Esophagus squamous epithelium (tissue), 5 donors: ENCODE measurements at places on chromosomes 2 and 18.

DNA sequence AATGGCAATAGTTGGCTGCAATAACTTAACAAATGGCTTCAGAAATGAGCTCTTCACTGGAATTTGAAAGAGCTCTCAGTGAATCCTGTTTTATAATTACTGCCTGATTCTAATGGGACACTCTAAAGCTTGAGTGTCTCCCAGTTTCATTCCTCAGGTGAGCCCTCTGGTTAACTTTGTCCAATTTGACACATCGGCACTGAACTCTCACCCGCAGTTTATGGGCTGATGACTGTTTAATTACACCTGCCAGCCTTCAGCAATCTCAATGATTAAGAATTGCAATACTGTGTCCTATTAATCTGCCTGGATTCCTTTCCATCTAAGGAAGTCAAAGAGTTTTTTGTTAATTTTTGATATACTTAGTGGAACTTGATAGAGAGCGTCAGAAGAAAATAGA, 110.7 kb upstream of the NABP1 start:
- DNase-seq = no peak

- DNase-seq = peak; percentile 4
Measured at GRCh38 chr18:70288851-70289328, at the start of gene SOCS6. Gene SOCS6, plus strand, starts transcription at chr18:70289045. Its CDS starts 35,624 bp downstream, at chr18:70324669.

DNA sequence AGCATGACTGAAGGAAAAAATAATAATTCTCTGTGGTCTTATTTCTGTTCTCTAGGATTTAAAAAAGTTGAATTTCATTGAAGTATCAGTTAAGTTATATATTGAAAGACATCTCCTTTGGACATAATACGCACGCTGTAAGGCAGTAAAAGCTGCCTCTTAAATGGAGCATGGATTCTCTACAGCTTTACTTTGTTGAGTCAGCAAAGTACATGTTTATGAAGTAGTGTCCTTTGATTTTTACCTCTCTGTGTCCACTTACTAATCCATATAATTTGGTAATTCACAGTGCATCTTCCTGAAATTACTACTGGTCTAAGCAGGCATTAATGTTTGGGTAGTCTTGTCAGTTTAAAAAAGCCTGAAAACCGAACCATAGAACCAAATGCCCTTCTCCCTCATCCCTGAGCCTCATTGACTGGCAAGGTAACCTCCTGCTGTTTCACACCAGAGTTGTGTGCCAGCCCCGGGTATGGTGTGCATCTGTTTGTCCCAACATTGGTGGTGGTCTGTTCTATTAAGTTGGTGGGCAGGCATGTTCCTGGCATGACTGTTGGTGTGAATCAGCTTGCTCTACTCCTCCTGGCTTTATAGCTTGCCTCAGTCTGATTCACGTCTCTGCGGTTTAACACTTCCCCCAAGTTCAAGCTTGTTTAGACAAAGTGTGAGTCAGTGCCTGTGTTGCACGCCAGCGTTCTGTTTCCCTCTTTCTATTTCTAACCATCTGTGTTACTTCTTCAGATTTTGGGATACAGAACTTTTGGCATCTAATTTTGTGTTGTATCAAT, 71.0 kb upstream of the ITM2C start:
- peak; percentile 13 for DNase-seq

DNA sequence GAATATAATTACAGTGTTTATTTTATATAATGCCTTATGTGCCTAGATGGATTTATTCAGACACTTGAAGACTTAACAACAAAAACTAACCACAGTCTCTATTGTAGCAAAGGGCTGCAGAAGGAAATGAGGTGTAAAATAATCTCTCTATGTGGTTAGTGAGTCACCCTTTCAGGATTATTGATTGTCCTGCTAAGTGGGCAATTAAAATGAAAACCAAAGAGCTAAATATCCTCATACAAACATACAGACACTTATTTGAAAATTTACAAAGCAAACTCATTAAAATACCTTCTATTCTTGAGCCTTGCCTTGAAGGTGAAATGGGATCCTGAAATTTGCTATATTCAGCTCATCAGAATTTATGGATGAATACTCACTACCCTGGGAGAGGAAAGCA, 27.7 kb upstream of the DCC start:
- no peak for DNase-seq

DNA sequence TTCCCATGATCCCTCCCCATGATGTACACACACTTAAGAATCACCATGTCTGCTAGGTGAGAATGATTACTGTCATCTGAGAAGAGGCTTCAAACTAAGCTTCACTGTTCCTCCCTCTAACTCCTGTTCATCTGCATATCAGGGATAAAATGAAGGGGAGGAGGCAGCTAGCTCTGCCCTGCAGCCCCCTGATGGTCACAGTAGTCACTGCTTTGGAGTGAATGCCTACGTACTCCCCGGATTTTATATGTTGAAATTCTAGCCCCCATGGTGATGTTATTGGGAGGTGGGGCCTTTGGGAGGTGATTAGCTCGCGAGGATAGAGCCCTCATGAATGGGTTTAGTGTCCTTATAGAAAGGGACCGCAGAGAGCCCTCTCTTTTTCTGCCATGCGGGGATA, 156.4 kb downstream of the NCKAP5 start:
- no peak for DNase-seq

- no peak for DNase-seq
Measured at GRCh38 chr2:233489143-233489542, 77.4 kb downstream of the USP40 start.

- no peak for DNase-seq
Measured at GRCh38 chr2:142033393-142033792, 97.4 kb downstream of the LRP1B start.

DNA sequence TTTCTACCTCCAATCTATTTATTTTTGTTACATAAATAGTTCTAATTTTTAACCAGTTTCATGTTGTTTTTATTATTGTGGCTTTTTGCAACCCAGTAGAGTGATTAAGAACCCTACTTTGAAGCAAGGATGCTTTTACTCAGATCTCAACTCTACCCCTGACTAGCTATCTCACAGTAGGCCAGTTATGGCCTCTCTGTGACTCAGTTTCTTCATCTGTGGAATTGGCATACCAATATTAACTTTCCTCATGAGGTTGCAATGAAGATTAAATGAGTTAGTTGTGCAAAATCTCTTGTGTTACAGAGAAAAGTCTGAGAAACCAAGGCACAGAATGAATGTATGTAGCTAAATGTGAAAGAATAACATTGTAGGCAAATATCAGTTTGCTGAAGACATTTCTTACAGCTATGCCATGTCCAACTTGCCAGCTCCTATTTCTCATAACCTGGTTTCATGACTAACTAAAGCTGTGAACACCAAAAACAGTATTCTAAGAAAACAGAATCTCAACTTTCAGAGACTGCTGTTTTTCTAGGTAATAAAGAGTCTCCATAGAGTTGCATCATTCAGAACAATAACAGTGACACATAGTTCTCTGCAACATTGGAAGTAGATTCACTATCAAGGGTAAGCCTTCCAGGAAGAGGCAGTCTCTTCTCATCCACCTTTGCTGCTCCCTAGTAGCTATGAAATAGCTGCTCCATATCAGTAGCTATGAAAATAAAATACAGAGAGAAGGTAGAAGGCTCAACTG, 33.2 kb upstream of the CYTIP start:
- no peak for DNase-seq

GRCh38 chr18:79479116-79479760, 83.5 kb downstream of the NFATC1 start:
- DNase-seq = no peak

DNA sequence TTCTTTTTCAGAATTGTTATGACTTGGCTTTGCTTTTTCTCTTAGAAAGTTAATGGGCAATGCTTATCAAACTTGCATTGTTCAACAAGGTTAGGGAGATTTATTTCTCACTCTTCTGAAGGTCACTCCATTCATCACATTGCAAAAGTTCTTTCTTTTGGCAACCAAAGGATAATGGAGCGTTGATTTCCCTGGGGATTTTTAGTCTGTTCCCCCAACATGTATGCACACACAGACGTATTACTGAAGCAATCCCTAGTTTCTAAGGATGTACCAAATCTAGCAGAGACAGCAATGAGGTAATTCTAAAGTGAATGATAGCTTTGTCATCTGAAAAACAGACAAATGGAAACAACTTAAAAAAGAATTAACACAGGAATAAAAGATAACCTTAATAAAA, 349.1 kb downstream of the NYAP2 start:
- no peak for DNase-seq

- DNase-seq = no peak
Measured at GRCh38 chr2:9954136-9954535, 2.6 kb downstream of the GRHL1 start.

GRCh38 chr2:226794751-226795171, 4.9 kb downstream of the IRS1 start:
- no peak for DNase-seq

DNA sequence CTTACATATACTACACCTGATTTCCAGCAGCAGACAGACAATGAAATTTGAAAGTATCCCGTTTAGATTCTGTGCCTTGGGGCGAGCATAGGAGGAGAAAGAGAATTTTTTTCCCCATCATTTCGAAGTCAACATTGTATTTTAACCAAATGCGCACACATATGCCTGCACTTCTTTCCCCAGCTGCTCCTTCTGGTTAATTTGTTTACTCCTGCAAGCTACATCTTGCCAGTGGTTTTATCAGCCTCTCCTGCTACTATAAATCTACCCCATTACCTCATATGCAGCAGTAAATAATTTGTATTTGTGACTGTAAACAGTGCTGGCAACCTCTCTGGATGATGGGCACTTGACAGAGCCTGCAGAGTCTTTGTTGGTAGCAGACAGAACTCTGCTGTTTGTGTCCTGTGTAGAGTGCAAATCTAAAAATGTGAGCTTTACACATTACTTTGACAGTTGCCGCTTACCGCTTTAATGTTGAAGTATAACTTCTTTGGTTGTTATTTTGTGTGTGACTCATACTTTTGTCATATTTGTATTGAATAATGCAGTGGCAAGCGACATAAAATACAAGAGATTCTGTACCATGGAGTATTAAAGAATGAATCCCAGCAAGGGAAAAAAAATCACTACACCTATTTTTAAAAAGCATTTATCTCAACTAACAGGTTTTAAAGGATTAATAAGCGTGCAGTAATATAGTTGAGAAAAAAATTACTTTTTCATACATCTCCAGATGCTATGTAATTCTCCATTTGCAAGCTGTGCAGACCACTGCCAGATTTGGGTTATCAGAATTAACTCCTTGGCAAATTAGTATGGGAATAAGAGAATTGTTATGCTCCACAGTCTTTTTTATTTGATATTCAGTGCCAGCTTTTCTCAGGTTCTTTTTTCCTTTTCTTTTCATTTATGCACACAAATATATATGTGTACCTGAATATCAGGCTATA, 536.8 kb downstream of the XIRP2 start:
- no peak for DNase-seq

- DNase-seq = no peak
Measured at GRCh38 chr18:32349728-32350395, 120.8 kb downstream of the GAREM1 start.

GRCh38 chr18:78073275-78073674, 823.6 kb downstream of the GALR1 start:
- DNase-seq = no peak

GRCh38 chr2:176283291-176284068, 14.2 kb downstream of the MTX2 start:
- DNase-seq = no peak

GRCh38 chr18:3584897-3585460, 135.0 kb downstream of the TGIF1 start:
- no peak for DNase-seq

- DNase-seq = no peak
Measured at GRCh38 chr2:240355001-240355891, 80.2 kb upstream of the GPC1 start.

DNA sequence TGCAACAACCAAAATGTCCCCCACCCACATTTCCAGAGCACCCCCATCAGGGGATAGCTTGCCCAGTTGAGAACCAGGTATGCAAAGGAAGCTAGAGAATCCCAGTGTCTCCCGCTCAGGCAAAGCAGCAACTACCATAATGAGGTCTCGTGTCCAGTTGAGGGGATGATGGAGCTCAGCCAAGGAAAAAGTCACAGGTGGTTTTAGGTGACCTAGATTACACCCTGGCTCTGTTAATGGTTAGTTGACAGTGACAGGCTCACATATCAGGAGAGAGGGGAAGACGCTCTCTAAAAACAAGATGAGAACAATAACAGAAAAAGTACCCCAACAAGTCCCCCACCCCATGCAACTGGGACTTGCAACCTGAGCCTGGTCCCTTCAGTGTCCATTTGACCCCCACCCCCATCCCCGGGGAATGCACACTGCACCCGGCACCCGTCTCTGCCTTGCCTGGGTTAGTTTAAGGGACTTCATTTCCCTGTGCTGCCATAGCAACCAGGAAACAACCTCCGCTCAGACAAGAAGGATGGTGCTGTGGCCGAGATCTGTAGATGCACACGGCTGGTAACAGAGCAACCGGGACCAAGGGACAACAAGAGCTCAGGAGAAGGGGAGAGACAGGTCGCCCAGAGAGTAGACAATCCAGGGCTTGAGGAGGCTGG, at the start of gene KIAA2012:
Gene KIAA2012 (plus strand): TSS at position 519 of the 665 bp plus-strand sequence. CDS start 373 bp downstream, outside the sequence.
- DNase-seq = no peak

GRCh38 chr2:235860871-235861270, 307.3 kb downstream of the GBX2 start:
- no peak for DNase-seq

GRCh38 chr18:3454365-3455089, 4.6 kb downstream of the TGIF1 start:
- no peak for DNase-seq

DNA sequence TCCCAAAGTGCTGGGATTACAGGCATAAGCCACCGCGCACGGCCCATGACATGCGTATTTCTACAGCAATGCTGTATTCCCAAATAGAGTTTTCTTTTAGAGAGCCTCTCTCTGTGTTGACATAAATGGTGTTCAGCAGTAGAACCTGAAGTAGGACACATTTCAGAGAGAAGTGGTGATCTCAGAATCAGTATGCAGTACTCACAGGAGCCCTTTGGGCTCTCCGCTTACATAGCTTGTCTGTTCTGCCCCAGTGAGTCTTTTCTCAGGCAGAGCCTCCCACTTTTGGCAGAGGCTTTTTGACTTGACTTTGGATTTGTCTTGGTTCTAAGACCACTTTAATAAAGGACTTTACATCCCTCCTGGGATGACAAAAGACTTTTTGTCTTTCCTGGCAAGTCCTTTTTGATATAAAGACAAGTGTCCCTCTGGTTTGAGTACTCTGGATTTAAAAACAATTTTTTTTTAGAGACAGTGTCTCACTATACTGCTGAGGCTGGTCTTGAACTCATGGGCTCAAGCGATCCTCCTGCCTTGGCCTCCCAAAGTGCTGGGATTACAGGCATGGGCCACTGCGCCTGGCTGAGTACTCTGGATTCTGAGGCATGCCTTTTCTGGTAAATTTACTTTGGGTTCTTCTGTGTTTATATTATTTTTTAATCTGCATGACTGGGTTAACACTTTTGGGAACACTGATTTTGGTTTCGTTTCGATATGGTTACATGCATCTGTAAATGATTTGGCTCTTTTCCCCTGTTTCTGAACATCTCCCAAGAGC, 113.3 kb downstream of the SMAD2 start:
- DNase-seq = no peak

DNA sequence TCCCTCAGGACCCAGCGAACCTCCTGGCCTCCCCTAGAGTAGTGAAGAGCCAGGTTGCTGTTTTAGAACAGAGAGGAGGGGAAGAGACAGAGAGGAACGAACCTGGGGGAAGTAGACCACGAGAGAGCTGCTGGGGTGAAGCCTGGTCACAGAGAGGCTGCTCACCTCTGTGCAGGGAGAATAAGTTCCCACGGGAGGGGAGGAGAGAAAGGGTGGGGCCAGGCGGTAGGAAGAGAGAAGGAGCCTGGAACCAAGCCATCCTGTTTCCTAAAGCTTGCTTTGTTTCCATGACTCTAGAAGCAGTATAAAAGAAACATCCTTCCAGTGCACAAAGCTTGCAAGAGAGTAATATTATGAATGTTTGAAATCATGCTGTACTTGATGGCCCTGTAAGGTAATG, 147.9 kb downstream of the MYT1L start:
- no peak for DNase-seq
